ENCODE measurements at places on chromosomes 4 and X.

- DNase-seq = no peak
Measured at GRCh38 chr4:80452055-80452454, 116.5 kb downstream of the CFAP299 start.

GRCh38 chr4:17613761-17614415 is 553 bp upstream of the MED28 start:
- no peak for DNase-seq

DNA sequence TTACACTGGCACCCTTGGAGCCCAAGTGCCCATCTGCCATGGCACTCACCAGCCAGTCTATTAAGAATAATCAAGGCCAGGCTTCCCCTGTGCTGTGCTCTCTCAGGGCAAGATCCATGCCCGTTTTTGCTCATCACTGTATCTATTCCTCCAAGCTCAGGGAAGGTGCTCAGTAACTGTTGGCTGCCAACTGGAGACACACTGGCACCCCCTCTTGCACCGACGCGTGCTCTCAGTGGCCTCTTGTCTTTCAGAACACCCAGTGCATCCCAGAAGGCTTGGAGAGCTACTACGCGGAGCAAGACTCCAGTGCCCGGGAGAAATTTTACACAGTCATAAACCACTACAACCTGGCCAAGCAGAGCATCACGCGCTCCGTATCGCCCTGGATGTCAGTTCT is 30.1 kb downstream of the NSG1 start:
- no peak for DNase-seq

GRCh38 chr4:25861951-25862410 is 807 bp downstream of the SEL1L3 start:
- no peak for DNase-seq
